AG04449 (cell line): ENCODE measurements at places on chromosomes 2 and 18.
A peak's percentile ranks its signal among the peaks of the same experiment; 100 is the strongest.

DNA sequence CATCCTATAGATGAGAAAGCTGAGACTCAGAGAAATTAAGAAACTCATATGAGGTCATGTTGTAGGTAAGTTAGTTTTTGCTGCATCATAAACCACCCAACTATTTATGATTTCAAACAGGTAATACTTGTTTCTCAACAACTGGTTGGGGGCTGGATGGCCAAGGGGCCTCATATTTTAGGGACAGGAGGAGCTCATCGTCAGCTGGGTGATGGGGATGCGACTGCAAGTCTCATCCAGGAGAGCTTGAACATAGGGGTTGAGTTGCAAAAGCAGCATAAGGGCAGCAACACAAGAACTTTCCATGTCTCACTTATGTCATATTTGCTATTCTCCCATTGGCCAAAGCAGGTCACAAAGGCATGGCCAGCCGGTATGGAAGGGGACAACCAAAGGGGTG, 3.6 kb upstream of the RNU2-63P start:
- no peak for DNase-seq

GRCh38 chr2:240501531-240501991, 56.2 kb downstream of the ANKMY1 start:
- DNase-seq = no peak

DNA sequence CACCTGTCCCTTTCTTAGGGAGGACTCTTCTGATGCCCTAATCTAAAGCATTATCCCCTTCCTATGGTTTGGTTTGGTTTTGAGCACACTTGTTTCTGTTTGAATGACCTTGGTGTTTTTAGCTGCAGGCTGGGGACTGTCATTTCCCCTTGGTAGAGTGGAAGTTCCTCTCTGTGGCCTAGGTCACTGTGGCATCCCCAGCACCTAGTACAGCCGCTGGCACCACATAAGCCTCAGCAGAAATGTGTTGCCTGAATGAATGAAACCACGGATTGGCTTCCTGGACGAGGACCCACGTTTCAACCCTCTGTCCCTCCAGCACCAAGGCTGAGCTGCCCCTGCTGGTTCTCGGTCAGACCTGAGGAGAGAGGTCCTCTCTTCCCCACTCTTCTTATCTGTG, 159.9 kb downstream of the CTIF start:
- DNase-seq = no peak

- peak; percentile 65 for DNase-seq
These were observed 125.1 kb upstream of the HAAO start for GRCh38 chr2:42917425-42917927.

GRCh38 chr2:6352906-6353515, 512.7 kb downstream of the CMPK2 start:
- no peak for DNase-seq

DNA sequence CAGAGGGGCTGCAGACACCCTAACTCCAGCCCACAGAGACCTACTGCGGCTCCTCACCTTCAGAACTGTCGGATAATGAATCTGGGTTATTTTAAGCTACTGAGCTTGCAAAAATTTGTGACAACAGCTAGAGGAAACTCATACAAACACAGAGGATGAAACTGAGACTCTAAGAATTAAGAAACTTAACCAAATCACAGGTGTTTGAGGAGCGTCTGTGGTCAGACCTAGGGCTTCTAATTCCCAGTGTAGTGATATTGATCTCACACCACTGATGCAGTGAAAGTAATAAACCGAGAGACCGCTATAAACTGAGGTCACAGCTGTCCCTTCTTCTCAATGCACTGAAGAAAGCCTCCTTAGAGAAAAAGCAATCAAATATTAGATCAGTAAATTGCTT, 110.1 kb downstream of the RGPD3 start:
- DNase-seq = no peak

DNA sequence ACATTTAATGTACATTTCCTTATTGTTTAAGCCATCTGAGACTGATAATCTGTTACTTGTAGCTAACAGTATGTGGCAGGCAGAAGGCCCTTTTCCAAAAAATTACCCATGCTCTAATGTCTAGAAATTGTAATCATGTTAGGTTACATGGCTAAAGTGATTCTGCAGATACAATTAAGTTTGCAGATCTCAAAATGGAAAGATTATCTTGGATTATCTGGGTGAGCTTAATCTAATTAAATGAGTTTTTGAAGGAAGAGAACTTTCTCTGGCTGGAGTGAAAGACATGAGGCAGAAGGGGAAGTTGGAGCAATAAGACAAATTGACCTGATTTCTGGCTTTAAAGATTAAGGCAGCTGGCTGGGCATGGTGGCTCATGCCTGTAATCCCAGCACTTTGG, 76.3 kb downstream of the MBD2 start:
- DNase-seq = no peak

DNA sequence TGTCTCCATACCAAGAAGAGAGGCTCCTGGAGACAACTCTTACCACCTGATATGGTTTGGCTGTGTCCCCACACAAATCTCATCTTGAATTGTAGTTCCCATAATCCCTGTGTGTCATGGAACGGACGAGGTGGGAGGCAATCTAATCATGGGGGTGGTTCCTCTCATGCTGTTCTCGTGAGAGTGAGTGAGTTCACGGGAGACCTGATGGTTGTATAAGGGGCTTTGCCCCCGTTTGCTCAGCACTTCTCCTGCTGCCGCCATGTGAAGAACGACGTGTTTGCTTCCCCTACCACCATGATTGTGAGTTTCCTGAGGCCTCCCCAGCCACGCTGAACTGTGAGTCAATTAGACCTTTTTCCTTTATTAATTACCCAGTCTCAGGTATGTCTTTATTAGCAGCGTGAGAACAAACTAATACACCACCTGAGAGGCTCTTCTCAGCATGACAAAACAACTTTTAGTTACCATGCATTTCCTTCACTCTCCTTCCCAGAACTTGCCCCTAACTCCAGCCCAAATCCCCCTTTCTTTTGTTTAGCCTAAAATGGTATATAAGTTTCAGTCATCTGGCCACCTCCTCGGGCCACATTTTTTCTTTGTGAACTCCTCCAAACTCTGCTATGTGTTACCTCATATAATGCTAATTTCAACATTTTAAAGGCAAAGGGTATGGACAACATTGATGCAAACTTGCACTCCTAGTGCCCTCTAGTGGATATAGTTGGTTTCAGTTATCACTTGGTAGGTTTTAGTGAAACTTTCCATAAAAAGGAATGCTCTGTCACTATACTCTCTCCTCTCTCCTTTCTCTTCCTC, 58.6 kb upstream of the SLC25A52 start:
- DNase-seq = peak; percentile 4

DNA sequence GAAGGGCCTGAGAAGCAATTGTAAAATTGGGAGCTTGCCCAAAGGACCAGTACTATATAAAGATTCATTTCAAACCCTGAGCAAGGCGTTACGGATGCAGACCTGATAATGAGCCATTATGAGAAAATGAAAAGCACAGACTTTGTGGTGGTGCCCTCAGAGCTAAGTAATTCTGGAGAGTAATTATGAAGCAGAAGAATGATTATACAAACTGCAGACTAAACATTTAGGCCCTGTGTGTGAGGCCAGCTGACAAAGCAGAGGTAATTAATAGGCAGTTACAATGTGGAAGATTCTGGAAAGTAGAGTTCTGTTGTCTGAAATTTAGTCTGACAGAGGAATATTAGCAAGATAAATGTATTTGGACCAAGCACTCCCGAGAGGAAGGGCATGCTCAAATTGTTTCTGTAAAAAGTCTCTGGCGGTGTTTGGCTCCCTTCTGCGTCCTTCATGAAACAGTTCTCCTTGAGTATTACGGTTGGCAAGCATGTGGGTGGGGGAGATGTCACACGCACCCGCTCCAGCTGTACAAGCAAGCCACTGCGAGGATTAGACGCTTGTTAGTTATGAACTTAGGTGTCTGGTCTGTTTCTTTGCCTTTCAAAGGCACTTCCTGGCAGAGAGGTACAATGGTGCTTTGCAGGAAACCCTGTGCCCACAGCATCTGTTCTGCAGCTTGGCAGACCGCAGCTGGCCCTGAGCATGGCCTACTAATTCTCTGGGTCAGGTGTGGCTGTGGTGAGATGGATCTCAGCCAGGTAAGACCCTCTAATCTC, 45.5 kb downstream of the CDC42EP3 start:
- DNase-seq = no peak

GRCh38 chr18:849021-849420, 37.0 kb upstream of the YES1 start:
- no peak for DNase-seq

DNA sequence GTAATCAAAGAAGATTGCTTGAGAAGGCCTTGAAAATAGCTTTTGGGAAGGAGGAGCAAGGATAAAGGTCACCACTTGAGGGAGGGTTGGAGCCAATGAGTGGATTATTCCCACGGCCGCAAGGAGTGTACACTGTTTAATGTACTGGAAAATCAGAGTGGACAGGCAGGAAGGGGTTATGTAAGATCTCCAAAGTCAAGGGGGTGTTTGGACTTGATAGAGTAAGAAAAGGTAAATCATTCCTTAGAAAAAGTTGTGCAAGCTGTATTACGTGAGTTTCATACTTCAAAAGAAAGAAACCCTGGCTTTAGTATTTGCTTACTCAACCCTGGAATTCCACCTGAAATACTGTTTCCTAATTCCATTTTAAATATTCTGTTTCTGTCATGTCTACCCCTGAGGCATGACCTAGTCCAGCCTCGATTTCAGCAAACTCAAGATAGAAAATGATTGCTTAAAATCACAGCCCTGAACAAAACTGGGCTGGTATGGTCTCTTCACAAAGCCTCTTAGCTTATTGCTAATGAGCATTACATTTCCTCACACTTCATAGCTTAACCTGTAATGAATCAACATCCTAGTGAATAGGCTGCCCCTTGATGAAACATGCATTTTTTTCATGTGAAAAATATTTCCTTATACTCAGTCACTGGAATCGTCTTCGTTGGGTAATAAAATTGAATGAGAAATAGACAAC, 1.1 kb downstream of the MREG start:
- no peak for DNase-seq

- DNase-seq = no peak
These were observed 322.2 kb downstream of the IRS1 start for GRCh38 chr2:226477221-226478108.

DNA sequence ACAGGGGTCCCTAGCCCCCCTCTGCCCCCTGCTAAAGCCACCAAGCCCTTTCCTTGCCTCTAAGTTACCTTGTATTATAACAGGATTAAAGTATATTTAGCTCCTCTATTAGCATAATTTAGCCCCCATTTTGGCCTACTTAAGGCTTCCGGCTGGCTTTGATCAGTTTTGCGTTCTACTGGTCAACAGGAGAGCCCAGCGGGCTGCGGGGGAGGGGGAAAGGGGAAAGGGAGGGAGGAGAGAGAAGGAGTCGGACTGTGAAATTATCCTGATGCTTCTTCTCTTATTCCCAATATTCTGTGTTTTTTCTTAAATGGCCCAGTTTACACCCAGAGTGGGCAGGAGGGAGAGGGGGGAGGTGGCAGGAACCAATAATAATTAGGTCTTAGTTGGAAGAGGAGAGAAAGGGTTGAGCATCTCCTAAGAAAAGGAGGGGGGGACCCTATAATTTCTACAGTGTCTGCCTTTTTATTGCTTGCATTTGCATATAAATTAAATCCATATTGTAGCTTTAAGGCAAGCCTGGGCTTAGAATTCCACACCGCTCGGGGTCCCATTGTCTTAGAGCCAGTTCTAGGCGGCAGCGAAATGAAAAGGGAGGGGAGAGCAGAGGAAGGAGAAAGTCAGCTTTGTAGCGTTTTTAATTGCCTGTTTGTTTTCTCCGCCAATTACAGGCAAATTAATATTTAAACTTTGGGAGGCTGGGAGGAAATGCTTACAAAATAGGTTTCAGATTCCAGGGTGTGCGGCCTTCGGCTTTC, 39.6 kb downstream of the EN1 start:
- no peak for DNase-seq

GRCh38 chr2:129764376-129765325, 214.8 kb upstream of the RAB6C start:
- no peak for DNase-seq

DNA sequence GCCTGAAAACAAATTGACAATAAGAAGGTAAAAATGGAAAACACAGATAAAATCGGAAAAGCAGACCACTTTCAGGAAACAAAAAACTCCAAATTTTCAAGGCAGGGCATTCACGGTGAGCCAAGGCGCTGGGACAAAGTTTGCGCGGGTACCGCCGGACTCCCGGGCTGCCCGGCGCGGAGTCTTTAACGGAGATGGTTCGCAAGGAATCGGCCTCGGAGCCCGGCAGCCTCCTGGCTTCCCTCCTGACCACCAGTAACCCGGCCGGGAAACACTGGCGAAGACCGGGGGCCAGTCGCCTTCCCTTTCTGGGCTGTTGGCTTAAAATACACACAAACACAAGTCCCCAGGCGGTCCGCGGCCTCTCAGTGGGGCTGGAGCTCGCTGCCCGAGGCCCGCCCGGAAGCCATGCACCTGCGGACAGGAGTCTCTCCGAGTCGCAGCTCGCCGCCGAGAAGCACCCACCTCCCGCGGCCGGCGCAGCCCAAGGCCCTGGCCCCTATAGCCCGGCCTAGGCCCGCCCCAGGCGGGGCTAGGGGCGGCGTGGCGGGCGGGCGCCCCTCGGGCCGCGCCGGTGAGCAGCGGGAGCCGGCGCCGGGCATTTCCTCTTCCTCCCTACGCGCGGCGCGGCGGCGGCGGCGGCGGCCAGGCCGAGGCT, 622 bp upstream of the KCMF1 start:
- DNase-seq = no peak

DNA sequence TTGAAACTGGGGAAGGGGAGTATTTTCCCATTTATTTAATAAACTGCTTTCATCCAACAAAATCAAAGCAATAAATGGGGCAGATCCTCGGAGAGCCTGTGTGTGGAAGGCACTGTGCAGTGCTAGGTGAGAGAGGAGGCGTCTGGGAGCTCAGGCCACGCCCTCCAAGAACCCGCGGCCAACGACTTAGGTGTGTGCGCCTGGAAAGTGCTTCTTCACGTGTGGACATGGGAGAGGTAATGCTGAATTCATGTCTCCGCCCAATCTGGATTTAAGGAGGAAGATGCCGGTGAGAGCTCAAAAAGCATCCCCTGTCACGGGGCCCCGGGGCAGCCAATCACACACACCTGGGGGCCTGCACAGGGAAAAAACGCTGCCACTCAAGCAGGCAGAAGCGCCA, 77.4 kb downstream of the HDAC4 start:
- no peak for DNase-seq

GRCh38 chr18:46261799-46262198, 157.6 kb downstream of the HAUS1 start:
- DNase-seq = no peak

GRCh38 chr2:241190291-241190981, 2.0 kb downstream of the ANO7 start:
- DNase-seq = no peak

- no peak for DNase-seq
These were observed 180.0 kb upstream of the NXPH2 start for GRCh38 chr2:138960191-138960590.

GRCh38 chr2:100939445-100939844, 62.6 kb upstream of the RPL31 start:
- DNase-seq = no peak

DNA sequence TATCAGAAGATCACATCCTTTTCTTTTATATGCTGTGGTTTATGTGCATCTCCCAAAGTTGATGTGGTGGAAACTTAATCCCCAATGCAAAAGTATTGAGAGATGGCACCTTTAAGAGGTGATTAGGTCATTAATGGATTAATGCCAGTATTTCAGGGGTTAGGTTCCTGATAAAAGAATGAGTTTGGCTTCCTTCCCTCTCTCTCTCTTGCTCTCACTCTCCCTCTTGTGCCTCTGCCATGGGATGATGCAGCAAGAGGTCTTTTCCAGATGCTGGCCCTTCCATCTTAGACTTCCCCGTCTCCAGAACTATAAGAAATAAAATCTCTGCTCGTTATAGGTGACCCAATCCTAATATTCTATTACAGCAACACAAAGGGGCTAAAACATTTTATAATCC, 85.0 kb downstream of the TTC27 start:
- DNase-seq = no peak
